CD4-positive, alpha-beta T cell (primary cell): ENCODE measurements at places on chromosomes 7 and 10. TPM values are rescaled to one million over a fixed set of nuclear protein-coding genes. Genes with fewer than 3 reads are reported as not detected.

DNA sequence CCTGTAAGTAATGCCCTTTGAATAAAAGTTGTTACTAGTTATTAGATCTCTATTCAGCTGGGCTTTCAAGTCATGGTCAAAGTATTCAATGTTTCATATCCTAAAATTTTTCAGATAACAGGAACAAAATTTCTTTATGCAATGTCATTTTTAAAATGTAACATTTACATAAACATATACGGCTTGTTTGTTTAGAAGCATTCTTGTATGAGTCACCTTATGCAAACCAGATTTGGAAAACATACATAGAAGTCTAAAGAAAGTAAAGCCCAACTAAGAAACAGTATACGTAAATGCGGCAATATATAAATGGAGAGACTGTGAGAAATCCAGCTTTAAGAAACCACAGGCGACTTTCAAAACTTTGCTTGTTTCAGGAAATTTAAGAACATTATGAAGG lies 10.5 kb downstream of the TMEM168 start:
- DNase-seq = no peak

DNA sequence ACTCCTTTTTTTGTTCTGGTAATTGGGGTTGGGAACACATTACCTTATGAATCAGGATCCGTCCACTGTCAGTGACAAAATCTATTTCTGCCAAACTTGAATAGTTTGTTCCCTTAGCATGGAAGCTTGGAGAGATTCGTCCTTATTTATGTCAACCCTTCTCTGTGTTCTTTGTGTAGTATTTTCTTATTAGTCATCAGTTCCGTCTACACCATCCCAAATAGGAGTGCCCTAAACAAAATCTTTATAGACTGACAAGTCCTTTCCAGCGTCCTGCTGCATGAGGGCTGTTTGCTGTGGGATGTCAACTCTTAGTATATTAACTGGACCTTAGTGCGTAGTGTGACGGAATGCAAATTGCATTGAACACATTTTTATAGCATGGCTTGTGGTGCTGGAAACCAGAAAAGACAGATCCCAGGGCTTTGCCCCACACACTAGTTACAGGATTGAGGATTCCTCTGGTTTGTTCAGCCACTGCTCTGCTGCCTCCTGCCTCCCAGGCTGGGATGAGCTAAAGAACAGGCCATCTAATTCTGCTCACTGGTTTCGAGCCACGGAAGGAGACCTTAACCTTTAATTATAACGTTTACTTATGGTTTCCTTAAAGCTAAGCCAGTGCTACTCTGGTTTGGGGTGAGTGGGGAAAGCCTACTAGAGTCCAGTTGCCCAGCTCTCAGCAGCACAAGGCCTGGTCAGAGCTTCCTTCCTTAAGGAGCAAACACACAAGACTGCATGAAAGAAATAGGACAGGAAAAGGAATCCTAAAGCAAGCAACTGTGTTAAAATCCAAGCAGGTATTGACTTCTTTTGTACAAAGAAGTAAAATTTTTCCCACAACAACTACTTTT lies 194.4 kb downstream of the CCSER2 start:
- DNase-seq = no peak

- no peak for DNase-seq
Observed at GRCh38 chr10:52541006-52541473, 227.0 kb downstream of the DKK1 start.

CLCN1 gene
- not detected for total RNA-seq

MLXIPL gene
- not detected for total RNA-seq
